ENCODE measurements at places on chromosomes 1 and 21. TPM values are rescaled to one million over a fixed set of nuclear protein-coding genes. Genes with fewer than 3 reads are reported as not detected.

The SLC5A9 gene
- total RNA-seq = not detected

The TCEA3 gene
- 1.8 TPM for total RNA-seq

The KRTAP13-1 gene
- total RNA-seq = not detected

The CFAP74 gene
- not detected for total RNA-seq

The ZSWIM5 gene
- 0.16 TPM for total RNA-seq

The CELA2B gene
- not detected for total RNA-seq

The PTCH2 gene
- total RNA-seq = 0.06 TPM

All from bladder microvascular endothelial cell (primary cell).